Ecto neural progenitor cell (in vitro differentiated cells): ENCODE measurements at places on chromosomes 11 and 22.
A peak's percentile ranks its signal among the peaks of the same experiment; 100 is the strongest.

DNA sequence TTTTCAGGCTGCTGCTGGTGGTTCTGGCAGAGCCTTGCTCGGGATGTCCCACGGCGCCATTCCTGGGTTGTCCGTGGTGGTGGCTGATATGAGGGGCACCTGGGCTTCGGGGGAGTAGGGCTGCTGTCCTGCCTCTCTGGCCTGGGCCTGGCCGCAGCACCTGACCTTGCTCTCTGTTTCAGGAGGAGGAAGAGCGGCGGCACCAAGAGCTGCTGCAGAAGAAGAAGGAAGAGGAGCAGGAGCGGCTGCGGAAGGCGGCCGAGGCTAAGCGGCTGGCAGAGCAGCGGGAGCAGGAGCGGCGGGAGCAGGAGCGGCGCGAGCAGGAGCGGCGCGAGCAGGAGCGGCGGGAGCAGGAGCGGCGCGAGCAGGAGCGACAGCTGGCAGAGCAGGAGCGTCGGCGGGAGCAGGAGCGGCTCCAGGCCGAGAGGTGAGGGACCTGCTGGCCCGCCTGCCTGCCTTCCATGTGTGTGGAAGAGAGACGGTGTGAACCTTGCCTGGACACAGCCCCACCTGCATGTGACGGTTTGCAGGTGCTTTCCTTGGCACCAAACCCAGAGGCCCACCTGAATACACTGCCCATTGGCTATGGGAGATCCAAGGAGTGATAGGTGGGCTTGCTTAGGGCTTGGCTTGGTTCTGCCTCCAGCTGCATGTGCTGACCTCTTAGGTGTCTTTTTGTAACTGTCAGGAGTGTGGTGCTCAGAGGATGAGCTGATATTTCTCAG, 22.8 kb downstream of the INCENP start:
- no peak for DNase-seq

- DNase-seq = no peak
Observed at GRCh38 chr11:75430714-75431532, 2.1 kb downstream of the KLHL35 start.

DNA sequence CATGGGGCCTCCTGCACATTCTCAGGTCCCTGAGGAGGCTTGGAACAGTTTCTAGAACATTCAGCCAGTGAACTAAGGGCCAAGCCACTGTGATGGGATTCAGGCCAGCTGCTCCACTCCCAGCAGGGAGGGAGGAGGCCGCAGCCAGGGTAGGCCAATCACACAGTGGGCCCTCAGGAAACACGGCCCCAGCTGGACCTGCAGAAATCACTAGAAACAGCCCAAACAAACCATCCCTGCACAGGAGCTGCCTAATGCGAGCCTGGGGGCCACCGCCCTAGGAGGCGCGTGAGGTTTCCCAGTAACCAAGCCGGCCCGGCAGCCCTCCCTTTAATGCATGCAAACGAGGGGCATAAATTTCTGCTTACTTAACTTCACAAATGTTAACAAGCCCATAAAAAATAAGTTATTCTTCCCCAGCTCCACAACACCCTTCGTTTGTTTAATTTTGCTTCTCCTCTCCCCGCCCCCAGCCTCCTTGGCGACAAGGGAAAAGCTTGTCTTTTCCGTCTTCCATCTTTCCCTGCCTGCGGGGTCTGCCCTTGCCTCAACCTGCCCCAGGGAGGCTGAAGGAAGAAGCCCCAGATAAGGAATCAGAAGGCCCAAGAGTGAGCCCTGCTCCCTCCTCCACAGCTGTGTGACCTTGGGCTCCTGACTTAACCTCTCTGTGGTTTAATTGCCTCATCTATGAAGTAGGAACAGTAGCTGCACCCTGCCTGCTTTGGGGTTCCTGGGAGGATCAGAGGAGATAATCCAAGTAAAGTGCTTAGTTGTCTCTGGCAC, 25.7 kb downstream of the ELFN2 start:
- DNase-seq = no peak

- DNase-seq = no peak
Observed at GRCh38 chr11:112801025-112801816, 160.0 kb upstream of the NCAM1 start.

DNA sequence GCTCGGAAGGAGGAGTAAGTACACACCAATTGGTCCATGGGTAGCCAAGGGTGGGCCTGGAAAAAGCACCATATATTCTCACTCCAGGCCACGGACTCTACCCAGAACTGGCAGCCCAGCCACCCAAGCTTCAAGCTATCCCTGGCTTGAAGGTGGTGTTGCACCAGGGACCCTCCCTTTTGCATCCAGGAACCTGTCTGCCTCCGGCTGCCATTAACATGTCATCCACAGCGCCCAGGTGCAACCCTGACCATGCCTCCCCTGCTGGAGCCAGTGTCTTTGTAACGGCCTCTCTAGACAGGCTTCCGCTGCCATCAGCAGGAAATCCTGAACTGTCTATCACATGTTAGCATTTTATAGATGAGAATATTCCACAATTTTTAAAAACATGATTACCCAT, 2158.5 kb upstream of the RAG2 start:
- no peak for DNase-seq

DNA sequence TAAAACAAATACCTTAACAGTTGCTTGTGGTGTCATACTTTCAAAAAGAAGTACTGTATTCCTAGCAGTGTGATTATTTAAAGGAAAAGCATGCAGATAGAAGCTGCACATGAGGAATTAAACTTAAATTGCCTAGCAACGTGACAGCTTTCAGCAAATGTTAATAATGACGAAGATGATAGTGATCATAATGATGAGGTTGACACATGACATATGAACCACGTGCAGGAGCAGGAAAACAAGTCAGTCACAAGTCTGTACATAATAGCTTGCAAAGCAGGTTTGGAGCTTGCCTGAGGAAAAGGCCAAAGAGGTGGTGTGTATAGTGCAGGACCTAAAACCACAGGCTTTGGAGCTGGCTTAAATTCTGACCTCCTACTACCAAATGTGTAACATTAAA, 30.6 kb upstream of the PIK3C2A start:
- no peak for DNase-seq

DNA sequence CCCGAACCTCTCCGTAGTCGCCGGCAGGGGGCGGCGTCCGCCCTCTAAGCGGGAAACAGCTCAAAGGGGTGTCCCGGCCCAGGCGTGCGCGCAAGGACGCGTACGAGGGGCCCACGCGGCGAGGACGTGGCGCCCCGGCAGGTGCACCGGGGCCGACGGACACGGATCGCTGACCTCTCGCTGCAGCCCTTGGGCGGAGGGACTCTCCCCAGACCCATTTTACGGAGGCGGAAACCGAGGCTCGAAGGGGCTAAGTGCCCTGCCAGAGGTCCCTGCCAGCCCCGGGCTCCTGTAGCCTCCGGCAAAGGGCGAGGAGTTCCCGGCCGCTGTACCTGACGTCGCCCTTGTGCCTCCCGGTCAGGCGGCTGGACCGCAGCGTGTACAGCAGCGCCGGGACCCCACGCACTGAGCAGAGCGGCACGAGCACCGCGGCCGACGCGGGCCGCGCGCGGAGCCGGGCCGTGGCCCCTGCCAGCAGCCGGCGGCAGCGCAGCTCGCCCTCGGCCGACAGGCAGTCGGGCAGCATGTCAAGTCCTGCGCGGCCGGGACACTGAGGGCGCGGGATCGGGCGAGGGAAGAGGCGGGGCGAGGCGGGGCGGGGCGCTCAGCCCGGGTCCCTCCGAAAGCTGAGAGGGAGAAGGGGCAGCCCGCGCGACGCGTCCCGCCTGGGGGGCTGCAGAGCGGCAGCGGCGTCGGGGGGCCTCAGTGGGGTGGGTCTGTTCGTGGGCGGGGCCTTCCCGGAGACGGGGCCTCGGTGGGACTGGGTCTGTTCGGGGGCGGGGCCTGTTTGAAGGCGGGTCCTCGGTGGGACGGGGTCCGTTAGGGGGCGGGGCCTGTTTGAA, at the start of gene NUDT8:
Gene NUDT8, minus strand, starts transcription at position 552 of the 842 bp plus-strand sequence. Its CDS starts 26 bp downstream, at position 526.
- DNase-seq = peak; percentile 89

DNA sequence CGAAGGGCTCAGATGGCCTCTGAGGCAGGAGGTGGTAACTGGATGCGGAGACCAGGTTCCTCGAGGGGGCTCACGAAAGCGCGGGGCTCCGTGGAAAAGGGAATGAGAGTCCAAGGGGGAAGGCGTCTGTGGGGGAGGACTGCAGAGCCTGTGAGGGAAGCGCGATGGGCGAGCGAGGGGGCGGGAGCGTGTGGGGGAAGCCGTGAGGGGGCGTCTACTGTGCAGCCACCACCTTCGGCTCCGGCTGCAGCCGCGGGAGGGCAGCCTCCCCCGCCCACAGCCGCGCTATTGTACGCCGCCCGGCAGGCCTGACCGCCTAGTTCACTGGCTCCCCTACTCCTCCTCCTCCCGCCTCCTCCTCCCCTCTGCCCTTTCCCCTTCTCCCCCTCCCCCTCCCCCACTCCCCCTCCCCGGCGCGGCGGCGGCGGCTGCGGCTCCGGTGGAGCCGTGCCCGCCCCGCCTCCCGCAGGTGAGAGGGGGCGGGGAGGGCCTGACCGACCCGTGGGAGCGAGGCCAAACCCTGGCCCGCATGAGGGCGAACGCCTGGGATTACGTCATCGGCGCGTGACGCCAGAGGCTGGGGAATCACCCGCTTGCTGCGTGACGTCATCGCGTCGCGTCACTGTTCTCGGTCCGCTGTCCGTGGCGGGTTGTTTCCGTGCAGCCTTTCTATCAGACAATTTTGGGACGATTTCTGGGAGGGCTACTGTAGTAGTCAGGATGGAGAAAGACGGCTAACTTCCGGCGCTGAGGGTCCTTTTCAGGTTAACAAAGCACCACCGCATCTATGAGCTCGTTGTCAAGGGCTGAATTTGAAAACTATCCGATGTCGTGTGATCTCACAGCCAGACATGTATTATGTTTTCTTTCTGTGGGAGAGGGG, at the start of gene PAK1:
Gene PAK1, minus strand, starts transcription at position 294 of the 883 bp plus-strand sequence. CDS start 81,574 bp downstream, outside the sequence.
- peak; percentile 92 for DNase-seq
